ENCODE measurements at places on chromosomes 3 and 15.

DNA sequence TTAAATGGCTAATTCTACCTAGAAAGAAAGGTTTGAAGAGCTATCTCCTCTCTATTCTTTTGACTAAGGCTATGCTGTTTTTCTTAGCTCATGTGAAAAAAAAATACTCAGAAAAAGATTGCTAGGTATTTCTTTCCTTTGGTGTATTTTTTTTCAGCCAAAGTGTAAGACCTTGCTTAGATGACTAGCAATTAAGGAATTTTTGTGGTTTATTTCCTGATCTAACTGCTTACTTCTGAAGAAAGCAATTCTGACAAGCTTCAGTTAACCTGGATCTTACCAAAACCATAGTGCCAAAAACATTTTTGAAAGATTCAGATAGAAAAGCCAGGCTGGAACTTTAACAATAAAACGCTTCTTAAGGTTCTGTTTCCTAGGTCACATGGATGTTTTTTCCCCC, 315.6 kb downstream of the SOX2 start:
- no peak for DNase-seq

- DNase-seq: no peak
Observed at GRCh38 chr3:37730383-37730782, 131.3 kb upstream of the CTDSPL start.

DNA sequence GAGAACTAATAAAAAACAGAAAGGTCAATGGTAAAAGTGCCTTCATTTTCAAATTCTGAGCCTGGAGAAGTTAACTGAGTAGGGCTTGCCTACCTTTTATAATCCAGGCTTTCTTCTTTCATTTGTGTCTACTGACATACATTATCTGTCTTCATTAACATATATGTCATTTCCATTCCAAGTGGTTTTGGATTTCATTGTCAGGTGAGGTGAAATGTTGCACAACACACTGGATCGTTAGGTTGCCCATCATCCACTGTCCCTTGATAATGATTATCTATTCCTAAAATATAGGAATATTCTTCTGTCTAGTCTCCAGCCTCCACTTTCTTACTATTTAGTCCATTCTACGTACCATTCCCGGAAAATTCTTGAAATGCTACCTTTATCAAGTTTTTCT, 55.0 kb upstream of the CP start:
- DNase-seq: no peak

DNA sequence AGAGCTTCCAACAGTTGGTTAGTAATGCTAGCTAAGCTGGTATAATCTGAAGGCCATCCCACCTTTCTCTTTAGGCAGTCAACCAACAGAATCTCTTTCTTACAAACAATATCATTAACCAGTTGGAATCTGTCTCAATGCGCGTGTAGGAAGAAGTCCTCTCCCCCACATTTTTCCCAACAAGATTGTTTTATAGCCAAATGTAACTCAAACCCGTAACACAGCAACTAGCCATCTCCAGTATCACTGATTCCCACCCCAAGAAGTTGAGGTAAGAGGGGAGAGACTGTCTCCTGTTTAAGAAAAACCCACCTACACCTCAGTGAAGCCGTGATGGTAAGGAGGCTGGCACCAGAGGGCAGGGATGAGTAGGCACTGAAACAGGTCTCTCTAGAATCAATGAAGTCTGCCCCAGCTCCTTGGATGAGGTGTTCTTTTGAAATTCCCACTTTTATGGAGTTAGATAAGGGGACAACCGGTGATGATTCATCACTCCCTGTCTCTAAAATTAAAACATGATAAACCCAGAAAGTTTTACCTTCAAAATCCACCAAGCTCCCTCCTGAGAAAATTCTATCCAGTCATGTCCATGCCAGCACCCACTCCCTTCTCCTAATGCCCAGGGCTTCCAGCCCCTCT, 30.9 kb downstream of the CDC25A start:
- no peak for DNase-seq

DNA sequence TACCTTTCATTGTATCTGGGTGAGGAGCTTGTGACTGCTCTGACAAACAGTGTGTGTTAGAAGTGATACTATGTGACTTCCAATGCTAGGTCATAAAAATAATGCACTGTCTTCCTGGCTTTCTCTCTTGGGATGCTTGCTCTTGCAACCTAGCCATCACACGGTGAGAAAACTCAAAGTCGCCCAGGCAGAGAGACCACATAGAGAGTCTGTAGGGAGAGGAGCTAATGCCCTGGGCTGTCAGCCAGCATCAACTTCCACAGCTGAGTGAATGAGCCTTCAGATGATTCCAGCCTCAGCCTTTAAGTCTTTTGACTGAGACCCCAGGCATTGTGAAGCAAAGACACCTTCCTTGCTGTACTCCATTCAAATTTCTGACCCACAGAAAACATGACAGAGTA, 220.6 kb upstream of the SGO1 start:
- no peak for DNase-seq

GRCh38 chr3:142577696-142578328, 721 bp downstream of the ATR start:
- DNase-seq: no peak

DNA sequence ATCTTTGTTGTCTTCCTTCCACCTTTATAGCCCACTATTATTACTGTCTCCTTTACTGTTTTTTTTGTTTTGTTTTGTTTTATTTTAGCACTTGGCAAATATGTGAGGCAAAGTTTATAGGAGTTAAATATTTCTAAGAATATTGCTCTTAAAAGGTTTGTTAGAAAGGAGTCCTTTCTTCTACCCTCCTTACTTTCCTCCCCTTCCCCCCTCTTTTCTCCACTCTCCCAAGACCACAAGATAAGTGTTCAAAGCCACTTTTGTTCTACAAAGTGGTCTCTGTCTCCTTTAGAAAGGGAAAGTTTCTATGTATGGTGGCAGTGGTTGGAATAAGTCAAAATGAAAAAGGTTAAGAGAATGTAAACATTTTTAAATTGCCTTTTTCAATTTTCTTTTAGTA, 130.7 kb upstream of the TSC22D2 start:
- no peak for DNase-seq

DNA sequence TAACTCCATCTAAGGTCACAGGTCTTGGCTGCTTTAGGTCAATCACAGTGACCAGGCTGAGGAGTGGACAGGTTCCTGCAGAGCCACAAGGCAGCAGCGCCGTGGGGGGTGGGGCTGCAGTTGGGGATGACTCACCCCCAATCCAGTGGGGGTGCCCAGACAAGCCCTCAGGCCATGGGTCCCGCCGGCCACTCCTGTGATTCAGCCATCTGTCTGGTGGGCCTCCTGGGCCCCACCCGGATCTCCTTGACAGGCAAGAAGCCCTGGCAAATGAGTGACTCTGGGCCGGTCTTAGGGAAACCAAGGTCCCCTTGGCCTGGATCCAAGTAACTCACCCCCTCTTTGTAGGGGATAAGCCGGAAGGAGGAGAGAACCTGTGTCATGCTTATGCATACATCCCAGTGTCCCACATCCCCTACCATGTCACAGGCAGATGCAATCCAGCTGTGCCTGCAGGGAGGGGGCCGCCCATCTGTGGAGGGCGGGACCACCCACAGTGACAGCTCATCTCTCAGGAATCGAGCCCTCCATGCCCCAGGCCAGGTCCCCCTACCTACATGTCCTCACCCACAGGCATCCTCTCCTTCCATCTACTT, 495 bp upstream of the COL7A1 start:
- DNase-seq: no peak

- DNase-seq: no peak
Observed at GRCh38 chr3:89971329-89971728, 863.9 kb downstream of the EPHA3 start.

DNA sequence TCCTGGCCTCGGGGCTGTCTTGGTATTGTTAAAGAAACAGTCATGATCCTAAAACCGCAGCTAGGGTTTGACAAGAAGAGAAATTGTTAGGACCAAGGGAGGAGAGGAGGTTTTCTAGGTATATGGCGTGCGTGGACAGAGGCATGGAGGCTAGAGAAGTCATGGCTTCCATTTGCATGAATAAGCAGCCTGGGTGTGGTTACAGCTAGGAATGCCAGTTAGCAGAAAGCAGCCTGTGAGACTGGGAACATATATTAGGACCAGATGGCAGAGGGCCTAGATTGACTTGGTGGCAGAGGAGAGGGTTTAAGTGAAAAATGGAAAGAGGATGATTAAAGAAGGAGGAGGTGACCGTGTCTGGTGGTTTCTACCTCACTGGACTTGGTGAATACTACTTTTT, 573.6 kb upstream of the ARRDC4 start:
- DNase-seq: no peak

DNA sequence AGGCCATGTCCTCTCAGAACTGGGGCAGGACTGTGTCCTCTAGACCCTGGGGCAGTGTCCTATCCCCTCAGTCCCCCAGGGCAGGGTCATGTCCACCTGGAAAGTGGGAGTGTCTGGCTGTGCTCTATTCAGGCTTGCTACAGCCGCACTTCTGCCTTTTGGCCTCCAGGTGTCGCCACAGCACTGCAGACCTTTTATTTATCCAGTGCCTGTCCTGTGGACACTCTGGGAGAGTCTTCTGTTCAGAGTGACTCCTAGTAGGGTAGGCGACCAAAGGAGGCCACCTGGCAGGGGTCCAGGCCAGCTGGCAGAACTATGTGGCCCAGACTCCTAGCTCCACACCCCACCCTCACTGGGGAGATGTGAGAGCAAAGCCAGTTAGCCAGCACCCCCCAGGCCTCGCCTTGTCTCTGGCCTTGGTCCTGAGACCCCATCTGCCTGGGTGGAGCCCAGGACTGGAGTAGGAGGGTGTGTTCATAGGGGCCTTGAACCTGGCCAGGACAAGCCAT, 3.9 kb downstream of the TMIE start:
- DNase-seq: peak; percentile 51

GRCh38 chr15:74449643-74450205, 11.2 kb downstream of the UBL7 start:
- no peak for DNase-seq

- no peak for DNase-seq
Observed at GRCh38 chr3:155334914-155335723, 41.6 kb upstream of the STRIT1 start.

GRCh38 chr3:88150371-88150770, 612 bp downstream of the C3orf38 start:
- DNase-seq: no peak

DNA sequence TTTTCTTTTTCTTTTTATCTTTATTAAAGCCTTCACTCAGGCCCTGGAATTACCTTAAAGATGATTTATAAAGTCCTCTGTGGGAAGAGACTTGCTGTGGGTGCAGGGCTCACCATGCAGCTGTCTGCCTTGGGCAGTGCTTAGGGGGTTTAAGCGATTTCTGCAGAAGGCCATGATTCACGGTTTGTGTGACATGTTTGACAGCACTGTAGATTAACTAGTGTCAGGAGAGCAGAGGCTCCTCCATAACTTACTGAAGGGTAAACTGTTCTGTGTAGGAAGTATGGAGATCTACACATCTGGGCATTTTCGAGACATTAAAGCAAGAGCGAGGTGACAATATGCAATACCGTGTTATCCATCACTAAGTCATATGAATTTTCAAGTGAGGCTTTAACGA, 137.7 kb downstream of the LRIG1 start:
- DNase-seq: no peak

- no peak for DNase-seq
Observed at GRCh38 chr3:42803414-42804105, 730 bp downstream of the HIGD1A start.

DNA sequence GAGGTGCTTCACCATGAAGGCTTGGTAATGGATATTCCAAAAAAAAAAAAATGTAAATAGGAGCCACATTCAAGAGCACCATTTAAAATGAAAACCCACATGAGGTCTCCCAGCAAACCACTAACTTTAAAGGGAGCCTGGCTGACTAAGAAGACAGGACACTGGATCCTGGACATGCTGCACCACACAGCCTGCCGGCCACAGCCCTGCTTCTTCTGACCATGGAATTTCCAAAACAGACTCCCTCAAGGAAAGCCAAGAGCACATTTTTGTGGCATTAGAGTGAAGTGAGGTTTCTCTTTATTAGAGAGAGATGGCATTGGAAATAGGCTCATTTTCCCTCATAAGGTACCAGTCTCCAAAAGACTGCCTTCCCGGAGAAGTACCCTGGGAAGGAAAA, 113.9 kb downstream of the RORA start:
- DNase-seq: no peak

- DNase-seq: no peak
Observed at GRCh38 chr3:30181178-30181465, 425.3 kb upstream of the TGFBR2 start.
